Natural killer cell treated with Interleukin-12 subunit alpha and Interleukin-12 subunit beta and Interleukin-15 and Interleukin-18, amount 100 ng/mL, for 72 hours (primary cell): ENCODE measurements at places on chromosomes 6 and 20. TPM values are rescaled to one million over a fixed set of nuclear protein-coding genes. Genes with fewer than 3 reads are reported as not detected.
A peak's percentile ranks its signal among the peaks of the same experiment; 100 is the strongest.

The TAGAP gene
- 39.6 TPM for total RNA-seq

The ADAM33 gene
- not detected for total RNA-seq

The PROKR2 gene
- not detected for total RNA-seq

The PPP1R16B gene
- total RNA-seq, result 74.6 TPM

The CALHM4 gene
- not detected for total RNA-seq

DNA sequence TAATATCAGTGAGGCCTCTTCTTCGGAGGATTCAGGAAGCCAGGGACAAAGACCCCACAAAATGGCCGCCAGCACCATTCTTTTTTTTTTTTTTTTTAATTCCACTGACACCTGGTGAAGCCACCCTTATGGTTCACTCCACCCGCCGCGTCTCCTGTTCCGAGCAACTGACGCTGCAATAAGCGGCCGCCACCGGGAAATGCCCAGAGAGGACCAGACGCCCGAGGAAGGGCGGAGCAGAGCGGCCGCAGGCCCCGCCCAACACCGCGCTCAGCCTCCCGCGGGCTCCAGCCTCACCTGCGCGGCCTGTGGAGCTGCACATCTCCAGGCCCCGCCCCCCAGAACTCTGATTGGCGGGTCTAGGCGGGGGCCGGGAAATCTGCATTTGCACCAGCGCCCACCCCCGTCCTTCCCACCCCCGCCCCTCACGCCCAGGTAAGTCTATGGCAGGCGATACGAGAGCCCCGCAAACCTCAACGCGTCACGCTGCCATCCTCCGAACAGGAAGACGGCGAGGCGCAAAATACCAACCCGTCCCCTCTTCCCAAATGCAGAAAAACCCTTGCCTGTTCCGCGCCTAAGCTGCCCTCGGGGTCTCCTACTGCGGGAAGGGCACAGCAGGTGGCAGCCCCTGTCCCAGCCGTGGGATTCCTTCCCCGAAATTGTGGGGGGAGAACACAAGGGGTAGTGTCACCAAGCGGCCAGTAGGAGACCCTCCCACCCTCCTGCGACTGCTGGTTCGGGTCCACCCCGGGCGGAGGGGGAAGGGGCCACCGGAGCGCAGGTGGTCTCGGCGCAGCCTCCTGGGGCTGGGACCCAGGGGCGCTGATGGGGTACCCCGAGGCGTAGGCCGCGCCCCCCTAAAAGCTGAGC is 960 bp downstream of the ATP9A start:
- DNase-seq, result peak; percentile 89

DNA sequence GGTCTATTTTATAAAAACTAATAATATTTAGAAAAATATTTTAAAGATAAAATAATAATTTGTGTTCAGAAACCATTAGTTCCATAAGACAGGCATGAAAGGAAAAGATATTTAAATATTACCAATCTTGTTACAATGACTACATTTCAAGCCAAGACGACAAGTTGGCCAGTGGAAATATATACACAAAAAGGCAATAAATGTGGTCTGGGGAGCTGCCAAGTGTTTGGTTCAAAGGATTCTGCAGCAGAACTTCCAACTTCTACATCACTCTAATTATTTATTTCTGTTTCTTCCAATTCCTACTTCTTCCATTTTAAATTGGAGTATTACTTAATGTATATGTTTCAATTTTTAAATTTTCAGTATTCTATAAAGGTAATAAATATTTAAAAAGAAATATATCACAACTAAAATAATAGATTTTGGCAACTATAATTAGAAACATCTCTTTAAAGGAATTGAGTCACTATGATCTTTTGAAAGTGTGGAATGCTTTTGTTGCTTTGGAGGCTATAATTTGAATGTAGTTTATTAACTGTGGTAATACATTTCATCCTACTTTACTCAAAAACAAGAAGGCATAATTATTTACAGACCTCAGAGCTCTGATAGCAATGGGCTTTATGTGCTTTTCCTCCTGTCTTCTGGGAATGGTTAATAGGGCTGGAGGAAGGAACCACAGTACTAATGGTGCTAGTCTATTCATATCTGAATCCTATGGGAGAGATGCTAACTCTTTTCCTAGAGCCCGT is 129.7 kb upstream of the FAM184A start:
- DNase-seq, result no peak

GRCh38 chr6:37738216-37738615 is 40.5 kb upstream of the MDGA1 start:
- no peak for DNase-seq

GRCh38 chr20:20231528-20232298 is 136.2 kb upstream of the INSM1 start:
- no peak for DNase-seq

- DNase-seq, result no peak
These were observed 10.2 kb downstream of the PGBD1 start for GRCh38 chr6:28291573-28291972.

DNA sequence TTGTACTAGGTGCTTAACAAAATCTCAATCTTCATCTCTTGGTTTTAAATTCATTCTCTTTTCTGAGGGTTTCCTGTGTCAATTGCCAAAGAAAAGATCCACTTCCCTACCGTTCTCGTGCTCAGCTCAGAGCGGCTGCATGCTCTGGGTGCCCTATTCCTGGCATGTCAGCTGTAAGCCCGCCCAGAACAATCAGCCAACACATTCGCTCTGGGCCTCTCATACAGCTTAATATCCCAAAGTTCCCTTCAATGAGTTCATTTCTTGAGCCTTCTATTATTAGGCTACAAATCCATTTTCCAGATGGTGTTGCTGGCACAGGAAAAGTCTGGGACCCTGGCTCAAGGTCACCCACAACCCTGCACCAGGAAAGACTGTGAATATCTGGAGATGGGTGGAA is 24.3 kb upstream of the LRFN2 start:
- DNase-seq, result no peak

DNA sequence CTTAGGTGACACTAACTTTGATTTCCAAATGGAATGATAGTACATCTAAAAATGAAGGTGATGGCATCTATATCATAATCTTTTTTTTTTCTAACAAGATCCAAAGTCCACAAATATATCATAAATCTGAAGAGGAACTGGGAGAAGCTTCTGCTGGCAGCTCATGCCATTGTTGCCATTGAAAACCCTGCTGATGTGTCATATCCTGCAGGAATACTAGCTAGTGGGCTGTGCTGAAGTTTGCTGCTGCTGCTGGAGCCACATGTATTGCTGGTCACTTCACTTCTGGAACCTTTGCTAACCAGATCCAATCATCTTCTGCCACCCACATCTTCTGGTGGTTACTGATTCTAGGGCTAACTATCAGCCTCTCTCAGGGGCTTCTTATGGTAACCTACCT is 27.4 kb upstream of the KHDC1 start:
- DNase-seq, result no peak

DNA sequence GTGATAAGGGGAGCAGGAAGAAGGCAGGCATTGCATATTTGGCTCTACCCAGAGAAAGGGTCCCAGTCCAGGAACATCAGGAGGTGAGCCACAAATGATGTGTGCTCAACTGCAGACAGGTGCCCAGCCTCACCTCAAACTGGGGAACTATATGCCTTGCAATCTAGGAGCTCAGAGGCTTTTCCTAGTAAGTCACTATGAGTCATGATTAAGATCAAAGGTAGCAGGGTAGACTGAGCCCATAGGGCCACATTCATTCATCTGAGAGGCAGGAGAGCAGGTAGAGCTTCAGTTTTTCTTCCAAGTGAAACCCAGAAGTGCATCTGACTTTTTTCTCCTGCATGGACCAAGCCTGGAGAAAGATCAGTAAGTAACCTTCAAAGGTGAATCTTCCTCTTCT is 31.3 kb downstream of the MARCKS start:
- no peak for DNase-seq

DNA sequence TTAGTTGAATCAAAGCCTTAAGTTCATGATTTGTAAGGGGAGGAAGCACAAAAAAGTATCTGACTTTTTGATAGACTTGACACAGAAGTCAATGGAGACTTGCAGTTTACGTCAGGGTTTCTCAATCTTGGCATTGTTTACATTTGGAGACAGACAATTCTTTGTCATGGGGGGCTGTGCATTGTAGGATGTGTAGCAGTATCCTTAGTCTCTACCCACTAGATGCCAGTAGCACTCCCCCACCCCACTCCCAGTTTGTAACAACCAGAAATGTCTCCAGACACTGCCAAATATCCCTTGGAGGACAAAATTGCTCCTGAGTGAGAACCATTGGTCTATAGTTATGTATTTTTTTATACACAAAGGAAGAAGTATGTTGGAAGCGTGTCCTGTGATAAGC is 434.1 kb downstream of the RFPL4B start:
- no peak for DNase-seq

- DNase-seq, result no peak
These were observed 27.1 kb downstream of the SPACA1 start for GRCh38 chr6:88074791-88075190.

- no peak for DNase-seq
These were observed 71.6 kb downstream of the BANF2 start for GRCh38 chr20:17771206-17772004.

GRCh38 chr20:62726716-62727583 is 18.3 kb downstream of the NTSR1 start:
- DNase-seq, result no peak

- DNase-seq, result no peak
These were observed 192.5 kb downstream of the MYLK4 start for GRCh38 chr6:2558098-2558680.

- no peak for DNase-seq
These were observed 42.1 kb downstream of the ANKRD6 start for GRCh38 chr6:89475101-89475500.

DNA sequence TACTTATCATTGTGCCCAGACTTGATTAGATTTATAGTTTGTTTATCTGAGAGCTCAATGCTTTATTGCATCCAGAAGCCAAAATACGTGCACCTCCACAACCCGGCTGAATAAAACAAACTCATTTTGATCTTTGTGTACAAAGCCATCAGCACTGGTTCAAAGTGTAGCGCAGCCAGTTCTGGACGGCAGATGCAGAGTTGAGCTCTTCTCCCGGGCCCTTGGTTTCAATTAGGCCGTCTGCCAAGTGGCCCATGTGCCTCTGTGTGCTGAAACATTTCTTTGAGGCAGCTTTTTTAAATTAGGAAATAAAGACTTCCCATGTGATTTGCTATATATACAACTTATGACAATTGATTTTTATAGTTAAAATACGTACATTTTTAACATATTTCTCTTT is 96.2 kb upstream of the RSPO3 start:
- DNase-seq, result no peak
